ENCODE measurements at places on chromosomes 1 and 21. TPM values are rescaled to one million over a fixed set of nuclear protein-coding genes. Genes with fewer than 3 reads are reported as not detected.

DNA sequence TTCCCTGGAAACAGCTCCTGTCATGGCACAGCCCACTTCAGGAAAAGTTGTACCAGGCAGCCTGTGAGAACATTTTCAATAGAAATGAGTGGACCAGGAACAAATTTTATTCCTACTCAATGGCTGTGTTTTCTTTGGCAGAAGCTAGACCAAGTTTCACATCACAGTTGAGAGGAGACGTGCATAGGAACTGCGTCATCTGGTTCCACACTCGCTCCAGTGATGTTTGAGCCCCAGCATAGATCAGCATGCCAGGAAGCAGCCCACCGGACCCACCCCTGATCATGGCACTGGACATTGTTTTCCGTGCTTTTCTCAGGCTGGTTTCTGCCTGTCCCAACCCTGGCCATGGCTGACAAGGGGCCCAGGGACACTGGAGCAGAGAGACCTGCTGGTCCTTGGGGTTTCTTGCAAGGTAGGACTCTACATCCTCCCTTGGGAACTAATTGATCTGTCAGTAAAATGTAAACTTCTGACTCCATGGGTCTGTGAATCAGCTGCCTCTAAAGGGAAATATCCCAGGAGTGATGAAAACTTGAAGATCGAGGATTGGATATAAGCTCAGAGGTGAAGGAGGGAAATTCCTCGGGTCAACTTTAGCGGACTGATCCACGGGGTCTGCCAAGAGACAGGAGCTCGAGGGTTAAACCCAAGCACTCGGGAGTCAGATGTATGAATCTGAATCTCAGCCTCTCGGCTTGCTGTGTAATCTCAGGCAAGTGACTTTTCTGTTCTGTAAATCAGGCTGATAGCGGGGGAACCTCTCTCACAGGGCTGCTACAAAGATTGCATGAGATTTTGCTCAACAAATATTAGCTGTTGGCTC lies 35.7 kb downstream of the NEK2 start:
- no peak for DNase-seq
- H3K27ac ChIP-seq: peak overlapping the region; percentile 42
- H3K36me3 ChIP-seq: no peaks in the 10 kb centered on the region
- H3K4me1 ChIP-seq: peaks cover 5% of the 10 kb centered on the region
- no peaks in the 10 kb centered on the region for H3K27me3 ChIP-seq
- H3K4me3 ChIP-seq: no peak overlapping the region

CNKSR1 gene
- not detected for total RNA-seq

TRIM45 gene
- 1.9 TPM for total RNA-seq

DNA sequence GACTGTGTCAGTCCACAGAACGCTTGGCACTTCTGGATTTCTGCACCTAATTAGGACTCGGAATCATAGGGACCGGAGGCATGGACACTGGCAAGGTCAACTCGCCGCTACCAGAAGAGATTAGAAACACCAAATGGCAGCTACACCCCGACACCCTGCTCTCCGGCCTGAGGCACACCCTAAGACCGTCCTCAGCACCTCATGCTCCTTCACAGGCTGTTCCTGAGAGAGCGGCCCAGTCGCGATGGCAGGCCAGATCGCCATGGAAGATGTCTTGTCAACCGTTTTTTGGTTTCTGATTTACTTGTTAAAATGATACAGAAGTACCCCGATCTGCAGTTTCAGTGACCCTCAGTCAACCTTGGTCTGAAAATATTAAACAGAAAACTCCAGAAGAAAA lies 46.8 kb downstream of the NPHP4 start:
- H3K4me3 ChIP-seq: no peak overlapping the region
- H3K36me3 ChIP-seq: peaks cover 8% of the 10 kb centered on the region
- no peak overlapping the region for H3K27ac ChIP-seq
- no peaks in the 10 kb centered on the region for H3K27me3 ChIP-seq
- DNase-seq: peak; percentile 49
- no peaks in the 10 kb centered on the region for H3K4me1 ChIP-seq

- H3K27me3 ChIP-seq: no peaks in the 10 kb centered on the region
- DNase-seq: no peak
- H3K4me1 ChIP-seq: peaks cover 4% of the 10 kb centered on the region
- peak overlapping the region; percentile 89 for H3K27ac ChIP-seq
- H3K4me3 ChIP-seq: no peak overlapping the region
Observed at GRCh38 chr1:171134204-171134923, 43.7 kb downstream of the FMO3 start.

PADI1 gene
- not detected for total RNA-seq

DNA sequence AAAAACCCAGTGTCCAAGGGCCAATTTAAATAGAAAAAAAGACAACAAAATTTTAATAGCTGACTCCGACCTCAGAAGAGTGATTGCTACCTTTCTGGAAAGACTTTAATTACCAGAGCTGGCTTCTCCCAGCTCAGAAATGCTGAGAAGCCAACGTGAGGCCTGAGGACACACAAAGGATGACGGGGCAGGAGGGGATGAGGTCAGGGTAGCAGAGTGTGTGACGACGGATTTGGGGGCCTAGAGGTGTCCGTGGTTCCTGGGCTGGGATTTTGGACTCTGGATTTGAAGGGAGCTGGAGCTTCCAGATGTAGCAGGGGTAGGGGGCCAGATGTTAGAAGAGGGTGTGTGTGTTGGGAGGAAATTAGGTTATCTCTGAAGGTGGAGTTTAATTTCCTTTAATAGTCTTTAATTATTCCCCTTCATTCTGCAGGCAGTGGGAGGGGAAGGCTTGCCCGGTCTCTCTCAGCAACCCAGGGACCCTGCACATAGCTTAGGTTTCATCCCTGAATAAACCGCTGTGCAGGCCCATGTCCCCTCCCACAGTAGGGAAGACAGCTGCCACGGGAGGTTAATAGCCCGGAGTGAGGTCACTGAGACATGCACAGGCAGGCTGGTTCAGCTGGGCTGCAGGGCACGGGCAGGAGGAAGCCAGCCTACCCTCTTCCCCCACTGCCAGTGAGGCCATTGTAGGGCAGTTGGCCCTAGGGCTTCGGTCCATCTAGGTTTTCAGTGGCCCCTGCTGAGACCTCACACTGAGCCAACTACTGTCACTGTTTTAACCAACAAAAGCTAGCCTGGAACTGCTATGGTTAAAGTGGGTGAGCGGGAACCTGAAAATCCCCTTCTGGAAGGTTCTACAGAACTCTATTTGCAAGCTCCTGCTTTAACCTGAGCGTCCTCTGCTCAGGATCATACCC lies 3.8 kb upstream of the PADI3 start:
- H3K27ac ChIP-seq: no peak overlapping the region
- H3K36me3 ChIP-seq: no peaks in the 10 kb centered on the region
- DNase-seq: no peak
- no peaks in the 10 kb centered on the region for H3K27me3 ChIP-seq
- no peak overlapping the region for H3K4me3 ChIP-seq
- no peaks in the 10 kb centered on the region for H3K4me1 ChIP-seq
